ENCODE measurements at places on chromosomes 5 and 9.
A peak's percentile ranks its signal among the peaks of the same experiment; 100 is the strongest.

GRCh38 chr5:124859027-124859426 is 112.6 kb upstream of the ZNF608 start:
- H3K27ac ChIP-seq = no peak overlapping the region
- H3K27me3 ChIP-seq = no peaks in the 10 kb centered on the region
- no peak overlapping the region for H3K4me3 ChIP-seq
- no peaks in the 10 kb centered on the region for H3K4me1 ChIP-seq
- no peaks in the 10 kb centered on the region for H3K36me3 ChIP-seq

- H3K4me1 ChIP-seq = peaks cover 2% of the 10 kb centered on the region
- no peak overlapping the region for H3K27ac ChIP-seq
- H3K27me3 ChIP-seq = peaks cover 45% of the 10 kb centered on the region
These were observed 140.4 kb downstream of the GABBR2 start for GRCh38 chr9:98568234-98568908.

DNA sequence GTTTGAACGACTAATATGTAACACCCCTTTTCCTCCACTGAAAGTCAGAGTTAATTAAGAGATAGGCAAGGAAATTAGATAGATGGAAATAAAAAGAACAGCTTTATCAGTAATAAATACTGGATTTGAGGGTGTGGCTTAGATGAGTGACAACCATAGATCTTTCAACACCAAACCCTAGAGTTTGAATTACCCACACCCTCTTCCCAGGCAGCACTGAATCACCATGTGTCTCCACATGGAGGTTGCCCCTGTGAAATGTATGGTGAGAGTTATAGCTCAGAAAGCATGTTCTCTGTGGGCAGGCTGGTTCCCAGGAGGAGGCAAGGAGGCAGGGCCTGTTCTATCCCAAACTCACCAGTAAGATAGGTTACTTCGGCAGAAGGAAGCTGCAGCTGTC is 69.7 kb downstream of the TMEM174 start:
- H3K27ac ChIP-seq = no peak overlapping the region
- H3K4me3 ChIP-seq = no peak overlapping the region
- H3K27me3 ChIP-seq = peaks cover 38% of the 10 kb centered on the region
- peaks cover 3% of the 10 kb centered on the region for H3K4me1 ChIP-seq
- DNase-seq = no peak
- H3K36me3 ChIP-seq = no peaks in the 10 kb centered on the region

GRCh38 chr5:94463739-94464138 is 154.7 kb downstream of the KIAA0825 start:
- no peaks in the 10 kb centered on the region for H3K27me3 ChIP-seq
- no peak overlapping the region for H3K4me3 ChIP-seq
- no peak for DNase-seq

DNA sequence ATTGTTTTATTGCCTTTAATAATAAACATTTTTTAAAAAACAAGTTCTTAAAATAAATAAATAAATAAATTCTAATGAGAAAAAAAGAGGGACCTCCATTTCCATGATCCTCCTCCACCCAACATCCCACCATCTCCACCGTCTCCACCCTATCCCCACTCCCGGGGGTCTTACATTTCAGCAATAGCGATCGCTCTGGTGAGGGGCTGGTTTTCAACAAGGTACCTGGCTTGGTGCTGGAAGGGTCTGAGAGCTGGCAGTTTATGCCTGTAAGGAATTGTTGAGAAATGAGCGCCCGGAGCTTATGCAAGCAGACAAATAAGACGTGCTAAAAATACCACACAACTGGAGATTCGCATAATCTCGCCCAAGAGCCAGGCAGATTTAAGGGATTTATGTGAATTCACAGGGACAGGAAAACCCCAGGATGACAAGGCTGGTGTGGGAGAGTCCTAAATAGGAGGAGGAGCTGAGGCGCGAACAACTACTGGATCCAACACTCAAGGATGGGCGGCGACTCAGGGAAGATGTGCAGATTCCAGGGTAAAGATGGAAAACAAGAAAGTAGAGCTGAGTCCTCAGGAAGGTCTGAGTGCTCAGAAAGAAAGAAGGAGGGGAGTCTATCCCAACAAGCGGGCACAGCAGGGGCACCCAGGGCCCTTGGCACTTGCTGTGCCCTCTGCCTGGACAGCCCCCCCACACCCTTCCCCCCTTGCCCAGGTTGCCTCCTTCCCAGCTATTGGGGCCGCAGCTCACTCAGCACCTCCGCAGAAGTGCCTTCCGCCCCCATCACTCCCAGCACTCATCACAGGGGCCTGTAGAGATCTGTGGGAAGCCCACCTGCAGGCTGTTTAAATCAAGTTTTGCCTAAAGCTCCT is 27.0 kb downstream of the TRIM14 start:
- no peak overlapping the region for H3K4me3 ChIP-seq
- H3K36me3 ChIP-seq = peaks cover 16% of the 10 kb centered on the region
- H3K4me1 ChIP-seq = peaks cover 45% of the 10 kb centered on the region
- no peaks in the 10 kb centered on the region for H3K27me3 ChIP-seq
- no peak for DNase-seq

- peaks cover 3% of the 10 kb centered on the region for H3K36me3 ChIP-seq
- DNase-seq = no peak
- H3K27me3 ChIP-seq = peaks cover 23% of the 10 kb centered on the region
- peaks cover 9% of the 10 kb centered on the region for H3K4me1 ChIP-seq
- no peak overlapping the region for H3K27ac ChIP-seq
These were observed 1635.4 kb upstream of the C9orf72 start for GRCh38 chr9:29208670-29209069.

GRCh38 chr9:113949571-113950078 is 73.5 kb downstream of the ZNF618 start:
- H3K4me3 ChIP-seq = peak overlapping the region; percentile 60
- DNase-seq = no peak
- peaks cover 27% of the 10 kb centered on the region for H3K27me3 ChIP-seq
- no peak overlapping the region for H3K27ac ChIP-seq

GRCh38 chr5:77152441-77152840 is 58.0 kb upstream of the PDE8B start:
- H3K4me1 ChIP-seq = peaks cover 17% of the 10 kb centered on the region
- no peak for DNase-seq

DNA sequence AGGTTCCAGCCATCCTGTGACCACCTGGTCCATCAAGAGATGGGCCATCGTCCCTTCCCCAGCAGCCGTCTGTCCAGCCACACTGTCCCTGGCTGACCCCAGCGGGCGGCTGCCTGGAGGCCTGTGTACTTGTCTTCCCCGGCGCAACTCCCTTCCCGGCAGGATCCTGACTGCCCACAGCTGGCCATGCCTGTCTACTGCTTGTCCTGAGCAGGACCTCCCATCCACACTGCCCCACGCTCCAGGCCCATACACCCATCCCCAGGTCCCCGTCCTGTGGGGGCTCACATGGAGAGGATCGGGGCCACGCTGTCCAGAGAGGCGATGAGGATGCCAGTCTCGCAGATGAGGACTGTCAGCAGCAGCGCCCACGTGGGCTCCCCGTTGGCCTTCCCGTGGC is 35.5 kb downstream of the SLC12A7 start:
- H3K27ac ChIP-seq = no peak overlapping the region
- no peaks in the 10 kb centered on the region for H3K27me3 ChIP-seq
- peaks cover 4% of the 10 kb centered on the region for H3K36me3 ChIP-seq

DNA sequence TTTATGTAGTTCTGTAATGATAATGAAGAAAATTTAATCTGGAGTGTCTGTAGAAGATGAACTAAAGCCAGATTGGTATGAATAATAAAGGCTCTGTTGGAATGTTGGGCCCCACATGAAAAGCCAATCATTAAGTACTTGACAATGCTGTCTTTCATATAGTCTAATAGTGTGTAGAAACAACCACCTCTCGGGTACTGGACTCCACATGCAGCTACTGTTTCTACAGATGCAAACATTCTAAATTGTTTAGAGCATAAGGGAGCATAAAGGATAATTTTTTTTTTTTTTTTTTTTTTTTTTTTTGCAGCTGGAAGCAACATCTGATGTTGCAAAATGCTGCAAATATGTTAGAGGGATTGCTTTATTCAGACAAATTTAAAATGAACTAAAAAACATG is 354.3 kb downstream of the KCTD16 start:
- H3K27ac ChIP-seq = no peak overlapping the region
- H3K4me3 ChIP-seq = no peak overlapping the region

GRCh38 chr5:74934949-74935751 is 69.0 kb upstream of the FAM169A start:
- DNase-seq = no peak
- peak overlapping the region; percentile 47 for H3K27ac ChIP-seq
- no peaks in the 10 kb centered on the region for H3K36me3 ChIP-seq
- H3K4me3 ChIP-seq = peak overlapping the region; percentile 50
- peaks cover 18% of the 10 kb centered on the region for H3K4me1 ChIP-seq

GRCh38 chr5:74261421-74261820 is 379.1 kb downstream of the ENC1 start:
- no peak overlapping the region for H3K27ac ChIP-seq
- peaks cover 23% of the 10 kb centered on the region for H3K27me3 ChIP-seq
- peaks cover 2% of the 10 kb centered on the region for H3K4me1 ChIP-seq

GRCh38 chr9:120394058-120394669 is 185.8 kb downstream of the CDK5RAP2 start:
- H3K4me3 ChIP-seq = no peak overlapping the region
- peak overlapping the region; percentile 89 for H3K27ac ChIP-seq

- no peak overlapping the region for H3K27ac ChIP-seq
- H3K27me3 ChIP-seq = no peaks in the 10 kb centered on the region
- no peak for DNase-seq
- peaks cover 4% of the 10 kb centered on the region for H3K4me1 ChIP-seq
- no peak overlapping the region for H3K4me3 ChIP-seq
These were observed 61.3 kb downstream of the TTLL11 start for GRCh38 chr9:122031776-122032175.

DNA sequence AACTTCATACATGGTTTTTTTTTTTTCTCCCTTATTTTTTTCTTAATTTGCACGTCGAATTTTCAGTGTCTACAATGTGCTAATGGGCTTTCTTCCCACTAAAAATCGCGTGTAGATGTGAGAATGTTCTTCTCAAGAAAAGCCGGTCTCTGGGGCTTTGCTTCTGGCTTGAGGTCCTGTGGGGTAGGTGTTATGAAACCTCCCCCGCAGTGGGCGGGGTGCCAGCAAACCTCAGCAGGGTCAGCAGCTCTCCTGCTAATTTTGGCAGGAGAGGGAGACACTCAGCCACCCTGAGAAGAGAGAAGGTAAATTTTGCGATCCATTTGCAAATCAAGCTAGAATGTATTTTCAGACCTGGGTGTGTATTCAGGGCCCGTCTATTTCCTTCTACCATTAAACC is 59.9 kb downstream of the NPR3 start:
- H3K27me3 ChIP-seq = peaks cover 6% of the 10 kb centered on the region
- H3K4me3 ChIP-seq = no peak overlapping the region
- no peak overlapping the region for H3K27ac ChIP-seq
- no peaks in the 10 kb centered on the region for H3K4me1 ChIP-seq
- DNase-seq = no peak
